ENCODE measurements at places on chromosomes 5 and 9. TPM values are rescaled to one million over a fixed set of nuclear protein-coding genes. Genes with fewer than 3 reads are reported as not detected.

The LCN1 gene
- not detected for polyA plus RNA-seq

- H3K27me3 ChIP-seq: peaks cover 14% of the 10 kb centered on the region
- H3K4me1 ChIP-seq: no peaks in the 10 kb centered on the region
- no peak for DNase-seq
- peaks cover under 1% of the 10 kb centered on the region for H3K36me3 ChIP-seq
- no peak overlapping the region for H3K27ac ChIP-seq
These were observed 5.4 kb downstream of the CCNI2 start for GRCh38 chr5:132752581-132753125.

GRCh38 chr5:23446424-23446823 lies 61.0 kb upstream of the PRDM9 start:
- H3K4me3 ChIP-seq: no peak overlapping the region
- no peaks in the 10 kb centered on the region for H3K36me3 ChIP-seq
- H3K27me3 ChIP-seq: no peaks in the 10 kb centered on the region
- no peak for DNase-seq
- no peaks in the 10 kb centered on the region for H3K4me1 ChIP-seq

The PTPRD gene
- 19.8 TPM for polyA plus RNA-seq

- no peaks in the 10 kb centered on the region for H3K27me3 ChIP-seq
- H3K4me1 ChIP-seq: no peaks in the 10 kb centered on the region
- no peak overlapping the region for H3K27ac ChIP-seq
- no peak overlapping the region for H3K4me3 ChIP-seq
- H3K36me3 ChIP-seq: peaks cover 8% of the 10 kb centered on the region
These were observed 102.2 kb downstream of the PLPP1 start for GRCh38 chr5:55432549-55432948.

DNA sequence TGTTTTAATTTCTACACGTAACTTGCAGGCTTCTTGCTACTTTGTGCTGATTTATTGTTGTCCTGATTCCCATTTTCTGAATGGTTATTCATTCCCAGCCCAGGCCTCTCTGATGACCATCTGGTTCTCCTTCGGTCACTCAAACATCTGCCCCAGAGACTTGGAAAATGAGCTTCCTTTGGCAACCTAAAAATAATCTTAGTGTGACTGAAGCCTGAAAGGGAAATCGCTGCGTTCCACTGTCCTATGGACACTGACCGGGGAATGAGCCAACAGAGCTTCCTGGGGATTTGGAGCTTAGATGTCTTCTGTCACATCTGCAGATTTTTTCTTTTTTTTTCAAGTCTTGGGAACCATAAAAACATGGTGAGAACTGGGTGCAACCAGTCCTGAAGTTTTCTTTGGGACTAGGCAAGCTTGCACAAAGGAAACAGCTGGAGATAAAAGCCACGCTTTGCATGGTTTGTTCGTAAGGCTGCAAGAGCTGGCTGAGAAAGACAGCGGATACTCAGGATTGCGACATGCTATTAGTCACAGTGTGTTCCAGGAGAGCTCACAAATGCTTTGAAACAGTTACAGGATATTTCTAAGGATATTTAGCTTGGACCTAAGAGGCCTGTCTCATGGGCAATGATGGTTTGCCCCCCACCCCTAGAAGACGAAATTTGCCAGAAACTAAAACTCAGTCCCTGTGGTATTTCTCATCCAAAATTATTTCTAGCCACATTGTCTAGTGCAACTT lies 146.2 kb downstream of the GOLPH3 start:
- H3K36me3 ChIP-seq: no peaks in the 10 kb centered on the region
- H3K27me3 ChIP-seq: no peaks in the 10 kb centered on the region
- no peak for DNase-seq

DNA sequence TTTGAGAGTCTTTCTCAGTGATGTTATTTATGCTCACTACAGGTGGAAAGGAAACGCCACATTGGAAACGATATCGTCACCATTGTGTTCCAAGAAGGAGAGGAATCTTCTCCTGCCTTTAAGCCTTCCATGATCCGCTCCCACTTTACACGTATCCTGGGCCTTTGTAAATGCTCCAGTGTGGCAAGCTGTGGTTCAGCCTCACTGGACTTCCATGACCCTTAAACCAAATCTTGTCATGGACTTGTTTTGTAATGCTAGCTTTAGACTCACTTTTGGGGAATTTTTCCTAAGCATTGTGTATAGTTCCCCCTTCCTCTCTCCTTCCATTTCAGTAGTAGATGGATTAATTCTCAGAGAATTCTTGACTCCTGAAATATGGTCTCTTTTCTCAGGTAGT lies 60.9 kb upstream of the SLC2A8 start:
- H3K4me1 ChIP-seq: no peaks in the 10 kb centered on the region
- no peak overlapping the region for H3K27ac ChIP-seq
- H3K36me3 ChIP-seq: peaks cover 5% of the 10 kb centered on the region
- DNase-seq: no peak
- H3K27me3 ChIP-seq: no peaks in the 10 kb centered on the region

The TMOD1 gene
- polyA plus RNA-seq: 0.17 TPM

DNA sequence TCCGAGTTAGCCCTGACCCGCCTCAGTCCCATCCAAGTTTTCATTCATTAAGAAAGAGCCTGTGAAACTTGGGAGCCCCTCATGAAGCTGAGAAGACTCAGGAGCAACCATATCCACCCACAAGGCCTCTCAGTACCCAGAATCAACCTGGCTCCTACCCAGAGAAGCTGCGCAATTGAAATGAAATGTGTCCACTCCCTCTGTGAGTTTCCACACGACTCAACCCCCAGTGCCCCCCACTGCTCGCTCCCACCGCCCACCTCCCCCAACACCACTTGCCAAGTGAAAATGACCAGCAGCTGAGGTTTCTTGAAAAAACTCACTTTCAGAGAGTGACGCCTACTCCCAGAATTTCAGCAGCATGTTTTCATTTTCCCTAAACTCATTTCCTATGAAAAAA lies 104.6 kb downstream of the CDK5RAP2 start:
- H3K4me1 ChIP-seq: no peaks in the 10 kb centered on the region
- DNase-seq: no peak
- no peak overlapping the region for H3K4me3 ChIP-seq
- no peaks in the 10 kb centered on the region for H3K27me3 ChIP-seq

DNA sequence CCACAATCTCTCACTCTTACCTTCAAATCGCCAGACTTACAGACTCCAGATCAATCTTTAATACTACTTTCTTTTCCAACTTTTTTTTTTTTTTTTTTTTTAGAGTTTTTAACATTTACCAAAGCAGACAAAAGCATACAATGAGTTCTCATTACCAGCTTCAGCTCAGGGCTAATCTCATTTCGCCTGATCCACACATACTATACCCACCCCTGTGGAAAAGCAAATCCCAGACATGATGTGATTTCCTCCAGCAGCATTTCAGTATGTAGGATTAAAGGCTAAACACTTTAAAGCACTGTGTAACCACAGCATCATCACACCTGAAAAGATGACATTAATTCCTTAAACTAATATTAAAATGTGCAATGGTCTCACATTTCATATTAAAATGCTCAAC lies 138.8 kb upstream of the RETREG1 start:
- DNase-seq: no peak
- H3K4me1 ChIP-seq: peaks cover 5% of the 10 kb centered on the region
- H3K27ac ChIP-seq: no peak overlapping the region

Data from H1 (cell line).